RPMI7951 (cell line): ENCODE measurements at places on chromosomes 3 and 15. TPM values are rescaled to one million over a fixed set of nuclear protein-coding genes. Genes with fewer than 3 reads are reported as not detected.

Gene CLDN11
- 32.3 and 34.4 TPM in 2 replicates for total RNA-seq

Gene SCAANT1
- not detected in 2 replicates for total RNA-seq

Gene ITGA11
- total RNA-seq = 90.7 and 102 TPM in 2 replicates

Gene UNC13C
- not detected in 2 replicates for total RNA-seq

Gene TARS3
- total RNA-seq = 10.7 and 12.1 TPM in 2 replicates

DNA sequence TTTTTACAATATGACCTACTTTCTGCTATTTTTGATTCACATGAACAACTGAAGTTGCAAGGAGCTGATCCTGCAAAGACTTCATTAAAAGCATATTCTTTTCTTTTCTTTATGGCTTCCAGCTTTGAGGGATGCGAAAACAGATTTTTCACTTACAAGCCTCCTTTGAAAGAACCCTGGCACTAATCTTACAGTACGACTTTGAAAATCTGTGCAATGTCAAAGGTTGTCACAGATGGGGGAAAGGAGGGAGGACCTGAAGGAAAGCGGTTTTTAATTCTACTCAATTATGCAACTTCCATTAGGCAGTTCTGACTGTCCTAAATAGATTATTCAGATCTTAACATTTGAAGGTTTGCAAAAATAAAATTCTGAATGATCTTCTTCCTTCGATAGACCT, 130.5 kb downstream of the TNIK start:
- no peak for DNase-seq

GRCh38 chr3:9695746-9696145, 7.9 kb upstream of the CPNE9 start:
- DNase-seq = no peak

Gene ITIH3
- total RNA-seq = not detected in 2 replicates

Gene FOXL2NB
- total RNA-seq = under 0.01 TPM in 1 of 2 replicates, not detected in the other

Gene TRNT1
- 18.1 and 19.6 TPM in 2 replicates for total RNA-seq

DNA sequence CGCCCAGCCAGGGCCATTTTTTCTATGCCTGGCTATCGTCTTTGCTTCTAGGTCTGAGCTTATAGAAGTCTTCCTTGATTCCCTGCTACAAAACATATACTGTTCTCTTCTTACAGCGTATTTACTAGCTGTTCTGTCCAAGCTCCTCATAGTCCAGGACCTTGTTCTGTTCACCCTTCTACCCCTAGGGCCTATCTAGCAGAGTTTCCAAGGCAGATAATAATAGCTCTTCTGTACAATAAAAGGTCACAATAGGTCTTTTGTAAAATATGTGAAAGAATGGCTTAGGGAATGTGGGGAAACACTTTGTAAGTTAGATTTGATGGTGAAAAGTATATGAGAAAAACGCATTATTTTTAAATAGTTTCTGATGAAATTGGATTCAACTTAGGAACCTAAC, 158.2 kb downstream of the P3H2 start:
- no peak for DNase-seq

DNA sequence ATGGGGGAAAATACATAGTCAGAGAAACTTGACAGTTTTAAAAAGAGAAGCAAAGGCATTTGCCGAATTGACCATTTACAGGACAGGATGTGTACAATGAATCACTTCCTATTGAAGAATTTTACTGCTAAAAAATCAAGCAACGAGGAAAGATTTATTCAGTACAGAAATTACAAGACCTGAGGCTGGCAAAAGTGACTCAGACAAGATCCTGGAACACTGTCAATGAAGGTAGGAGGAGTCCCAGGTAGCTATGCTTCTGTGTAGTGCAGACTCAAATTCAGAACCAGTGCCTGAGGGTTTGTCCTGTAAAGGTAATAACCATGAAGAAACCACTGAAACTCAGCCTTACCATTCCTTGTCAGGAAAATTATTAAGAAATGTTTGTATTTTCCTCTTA, 120.9 kb downstream of the ZMAT3 start:
- DNase-seq = peak; percentile 34

Gene UBA3
- total RNA-seq = 104 and 127 TPM in 2 replicates

DNA sequence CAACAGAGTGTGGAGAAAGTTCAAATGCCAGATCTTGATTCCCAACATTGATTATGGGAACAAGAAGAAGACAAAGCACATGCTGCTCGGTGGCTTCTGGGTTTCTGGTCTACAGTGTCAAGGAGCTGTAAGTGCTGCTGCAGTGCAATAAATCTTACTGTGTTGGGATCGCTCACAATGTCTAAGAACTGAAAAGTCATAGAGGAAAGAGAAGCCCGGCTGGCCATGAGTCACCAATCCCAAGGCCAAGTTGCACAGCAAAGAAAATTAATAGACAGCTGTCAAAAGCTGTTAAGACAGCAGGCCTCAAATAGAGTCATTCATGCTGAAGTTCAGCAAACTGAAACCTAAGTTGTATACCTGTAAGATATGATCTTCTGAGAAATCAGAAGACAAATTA, 33.2 kb upstream of the SPPL2A start:
- peak; percentile 17 for DNase-seq

- DNase-seq = no peak
Observed at GRCh38 chr3:188062216-188062615, 91.7 kb upstream of the LPP start.

DNA sequence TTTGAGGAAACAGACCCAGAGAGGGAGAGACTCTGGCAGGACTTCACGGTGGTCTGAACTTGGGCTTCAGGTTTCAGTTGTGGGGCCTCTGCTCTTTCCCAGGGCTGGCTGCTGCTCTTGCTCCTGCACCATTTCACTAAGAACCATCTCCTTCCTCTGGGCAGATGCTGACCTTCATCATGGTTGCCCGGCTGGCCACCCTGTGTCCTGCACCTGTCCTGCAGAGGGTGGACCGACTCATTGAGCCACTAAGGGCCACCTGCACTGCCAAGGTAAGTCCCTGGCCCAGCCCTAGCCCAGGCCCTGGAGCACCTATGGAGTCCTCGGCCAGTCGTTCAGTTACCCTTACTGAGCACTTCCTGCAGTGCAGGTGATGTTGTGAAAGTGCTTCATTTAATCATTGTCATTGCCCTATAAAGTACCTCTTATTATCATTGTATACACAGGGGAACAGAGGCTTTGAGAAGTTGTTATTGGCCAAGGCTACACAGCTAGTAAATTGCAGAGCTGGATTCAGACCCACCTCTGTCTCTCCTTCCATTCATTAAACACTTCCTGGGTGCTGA, 10.0 kb downstream of the RPL32 start:
- no peak for DNase-seq

Gene NEIL1
- total RNA-seq = 2.6 and 4.2 TPM in 2 replicates

- no peak for DNase-seq
Observed at GRCh38 chr15:78000091-78000926, 77.2 kb downstream of the TBC1D2B start.

Gene MSL2
- 13.1 and 13.7 TPM in 2 replicates for total RNA-seq

DNA sequence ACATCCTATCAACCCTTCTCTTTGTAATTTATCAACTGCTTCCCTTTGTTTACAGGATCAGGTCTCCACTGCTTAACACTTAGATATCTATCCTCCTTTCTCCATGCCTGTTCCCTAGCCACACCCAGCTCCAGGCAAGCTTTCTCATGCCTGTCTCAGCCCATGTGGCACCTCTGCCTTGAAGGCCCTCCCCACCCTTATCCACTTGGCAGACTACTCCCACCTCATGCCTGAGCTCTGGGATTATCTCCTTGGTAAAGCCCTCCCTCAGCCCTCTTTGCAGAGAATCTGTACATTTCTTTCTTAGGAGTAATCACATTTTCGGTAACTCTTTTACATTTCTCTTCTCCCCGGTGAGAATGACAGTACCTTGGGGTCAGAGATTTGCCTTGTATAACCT, 96.0 kb downstream of the ATP1B3 start:
- DNase-seq = no peak

DNA sequence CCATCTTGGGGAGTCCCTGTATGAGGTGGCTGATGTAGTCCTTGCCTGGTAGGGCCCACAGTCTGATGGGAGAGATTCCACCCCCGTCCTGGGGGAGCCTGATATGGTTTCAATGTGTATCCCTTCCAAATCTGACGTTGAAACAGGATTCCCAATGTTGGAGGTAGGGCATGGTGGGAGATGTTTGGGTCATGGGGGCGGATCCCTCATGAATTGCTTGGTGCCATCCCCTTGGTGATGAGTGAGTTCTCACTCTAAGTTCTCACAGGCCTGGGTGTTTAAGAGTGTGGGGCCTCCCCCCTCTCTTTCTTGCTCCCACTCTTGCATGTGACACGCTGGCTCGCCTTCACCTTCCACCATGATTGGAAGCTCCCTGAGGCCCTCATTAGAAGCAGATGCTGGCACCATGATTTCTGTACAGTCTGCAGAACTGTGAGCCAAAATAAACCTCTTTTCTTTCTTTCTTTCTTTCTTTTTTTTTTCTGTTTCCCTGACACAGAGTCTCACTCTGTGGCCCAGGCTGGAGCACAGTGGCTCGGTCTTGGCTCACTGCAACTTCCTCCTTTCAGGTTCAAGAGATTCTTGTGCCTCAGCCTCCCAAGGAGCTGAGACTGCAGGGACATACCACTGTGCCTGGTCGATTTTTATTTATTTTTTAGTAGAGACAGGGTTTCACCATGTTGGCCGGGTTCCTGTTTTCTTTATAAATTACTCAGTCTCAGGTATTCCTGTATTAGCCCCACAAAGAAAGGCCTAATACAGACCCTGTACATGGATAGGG, 28.6 kb downstream of the ITGA11 start:
- no peak for DNase-seq

Gene ADCY5
- 0.10 TPM in 1 of 2 replicates, not detected in the other for total RNA-seq

Gene MASP1
- not detected in 2 replicates for total RNA-seq

GRCh38 chr3:172101107-172101506, 61.7 kb downstream of the FNDC3B start:
- no peak for DNase-seq

Gene CMTM8
- total RNA-seq = not detected in 2 replicates

- peak; percentile 16 for DNase-seq
Observed at GRCh38 chr15:39942101-39942752, 8.3 kb downstream of the EIF2AK4 start.

Gene DLL4
- total RNA-seq = 2.5 and 2.6 TPM in 2 replicates

Gene SERPINI2
- total RNA-seq = not detected in 2 replicates

DNA sequence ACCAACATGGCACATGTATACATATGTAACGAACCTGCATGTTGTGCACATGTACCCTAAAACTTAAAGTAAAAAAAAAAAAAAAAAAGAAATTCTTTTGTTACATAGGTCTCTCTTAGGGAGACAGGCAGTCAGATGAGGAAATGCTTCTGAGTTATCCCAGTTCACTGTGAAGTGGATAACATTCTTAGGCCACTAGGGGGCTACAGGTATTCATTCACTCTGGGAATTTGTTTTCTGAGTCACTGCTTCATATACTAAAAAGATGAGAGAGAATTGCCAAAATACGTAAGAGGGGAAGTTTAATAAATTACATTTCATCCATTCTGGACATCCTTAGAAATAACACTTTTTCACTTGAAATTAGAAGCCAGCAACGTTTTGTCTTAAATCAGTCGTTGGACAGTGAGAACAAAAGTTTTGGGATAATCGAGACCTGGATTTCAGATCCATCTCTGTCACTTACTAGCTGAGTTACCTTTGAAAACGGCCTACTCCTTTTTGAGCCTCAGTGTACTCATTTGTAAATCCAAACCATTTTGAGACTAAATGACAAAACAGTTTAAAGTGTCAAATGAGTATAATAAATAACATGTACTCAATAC, 738.4 kb upstream of the ALCAM start:
- DNase-seq = peak; percentile 57
